AG09309 (cell line): ENCODE measurements at places on chromosomes 1 and 21.

DNA sequence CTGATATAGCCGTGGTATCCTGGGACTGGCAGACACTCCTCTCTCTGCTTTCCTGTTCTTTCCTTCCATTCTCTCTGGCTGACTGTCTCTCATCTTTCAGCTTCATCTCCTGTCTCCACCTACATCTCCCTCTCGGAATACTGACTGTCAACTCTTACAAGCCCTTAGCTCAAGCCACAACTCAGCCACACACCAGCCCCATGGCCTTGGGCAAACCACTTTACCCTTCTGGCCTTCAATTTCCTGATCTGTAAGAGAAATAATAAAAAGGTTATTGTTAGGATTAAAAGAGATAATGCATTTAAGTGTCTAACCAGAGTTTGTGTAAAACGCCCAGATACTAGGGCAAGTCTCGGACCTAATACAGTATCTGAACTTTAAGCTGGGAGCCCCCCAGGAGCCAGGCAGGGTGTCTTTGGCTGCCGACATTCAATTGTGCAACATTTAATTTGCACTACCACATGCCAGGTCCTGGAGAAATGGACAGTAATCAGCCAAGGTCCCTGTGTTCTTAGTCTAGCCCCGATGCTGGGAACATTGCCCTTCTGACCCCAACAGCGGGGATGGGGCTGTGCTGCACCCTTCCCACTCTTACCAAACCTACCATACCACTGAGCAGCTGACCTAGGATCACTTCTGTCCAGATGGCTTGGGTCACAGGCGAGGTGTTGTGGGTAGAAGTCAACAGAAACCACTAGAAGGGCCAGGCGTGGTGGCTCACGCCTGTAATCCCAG lies 5.1 kb downstream of the ECHDC2 start:
- DNase-seq, result no peak

- no peak for DNase-seq
Observed at GRCh38 chr1:53700776-53701175, 38.2 kb downstream of the GLIS1 start.

GRCh38 chr1:223508796-223509195 lies 115.6 kb downstream of the CCDC185 start:
- no peak for DNase-seq

DNA sequence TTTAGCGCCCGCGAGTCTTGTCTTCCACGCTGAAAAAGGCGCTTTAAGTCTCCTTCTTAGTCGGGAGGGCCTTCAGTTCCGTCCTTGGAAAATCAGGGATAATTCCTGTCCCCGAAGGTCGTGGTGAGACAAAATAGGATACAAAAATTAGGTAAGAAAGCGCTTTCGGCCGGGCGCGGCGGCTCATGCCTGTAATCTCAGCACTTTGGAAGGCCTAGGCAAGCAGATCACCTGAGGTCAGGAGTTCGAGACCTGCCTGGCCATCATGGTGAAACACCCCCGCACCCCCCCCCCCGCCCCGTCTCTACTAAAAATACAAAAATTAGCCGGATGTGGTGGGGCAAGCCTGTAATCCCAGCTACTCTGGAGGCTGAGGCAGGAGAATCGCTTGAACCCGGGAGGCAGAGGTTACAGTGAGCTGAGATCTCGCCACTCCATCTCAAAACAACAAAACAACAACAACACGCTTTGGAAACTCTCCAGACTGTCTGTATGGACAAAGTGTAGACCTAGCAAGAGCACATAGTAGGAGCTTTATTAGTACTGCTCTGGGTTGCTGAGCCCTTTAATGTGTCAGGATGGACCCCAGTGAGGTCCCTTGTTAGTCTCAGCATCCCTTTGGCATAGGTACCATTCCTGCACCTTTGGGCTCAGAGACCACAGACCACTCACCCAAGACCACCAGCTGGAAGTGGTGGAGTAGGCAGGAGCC lies 790 bp upstream of the TMEM54 start:
- DNase-seq, result no peak

GRCh38 chr1:9294910-9295636 lies 2.4 kb downstream of the SPSB1 start:
- no peak for DNase-seq

DNA sequence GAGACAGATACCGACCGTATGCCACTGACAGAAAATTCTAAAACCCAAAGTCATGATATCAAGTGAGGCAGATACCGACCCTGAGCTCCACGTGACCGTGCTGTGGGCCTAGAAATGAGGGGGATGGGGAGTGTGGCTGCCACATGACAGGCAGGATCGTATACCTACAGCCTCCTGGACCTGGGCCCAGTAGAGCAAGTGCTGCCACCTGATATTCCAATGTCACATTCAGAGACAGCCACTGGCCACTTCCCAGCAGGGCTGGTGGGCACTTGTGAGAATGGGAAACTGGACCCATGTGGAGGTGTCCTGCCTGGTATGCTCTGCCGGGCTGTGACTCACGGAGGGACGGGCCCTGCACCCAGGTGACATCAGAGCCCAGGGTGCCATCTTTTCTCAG lies 44.6 kb upstream of the CLDN14 start:
- no peak for DNase-seq

GRCh38 chr1:220031287-220031686 lies 15.0 kb downstream of the EPRS1 start:
- DNase-seq, result no peak

- DNase-seq, result no peak
Observed at GRCh38 chr1:5949085-5949760, 43.0 kb downstream of the NPHP4 start.

DNA sequence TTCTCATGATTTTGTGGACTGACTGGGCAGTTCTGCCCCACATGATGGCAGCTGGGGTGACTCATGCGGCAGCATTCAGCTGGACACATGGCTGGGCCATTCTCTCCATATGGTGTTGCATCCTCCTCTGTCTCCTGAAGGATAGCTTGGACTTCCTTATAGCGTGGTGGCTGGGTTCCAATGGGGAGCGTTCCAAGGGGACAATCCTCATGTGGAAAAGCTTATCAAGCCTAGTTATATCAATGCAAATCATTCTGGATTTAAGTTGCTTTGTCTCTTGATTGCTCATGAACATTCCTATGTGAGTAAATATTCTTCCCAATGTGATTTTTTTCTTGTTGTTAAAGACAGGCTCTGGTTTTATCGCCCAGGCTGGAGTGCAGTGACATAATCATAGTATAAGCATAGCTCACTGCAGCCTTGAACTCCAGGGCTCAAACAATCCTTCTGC lies 13.2 kb upstream of the SLC2A1 start:
- DNase-seq, result peak; percentile 83

GRCh38 chr1:181551249-181551648 lies 67.9 kb downstream of the CACNA1E start:
- DNase-seq, result no peak

- DNase-seq, result no peak
Observed at GRCh38 chr1:185767508-185768120, 33.4 kb downstream of the HMCN1 start.

DNA sequence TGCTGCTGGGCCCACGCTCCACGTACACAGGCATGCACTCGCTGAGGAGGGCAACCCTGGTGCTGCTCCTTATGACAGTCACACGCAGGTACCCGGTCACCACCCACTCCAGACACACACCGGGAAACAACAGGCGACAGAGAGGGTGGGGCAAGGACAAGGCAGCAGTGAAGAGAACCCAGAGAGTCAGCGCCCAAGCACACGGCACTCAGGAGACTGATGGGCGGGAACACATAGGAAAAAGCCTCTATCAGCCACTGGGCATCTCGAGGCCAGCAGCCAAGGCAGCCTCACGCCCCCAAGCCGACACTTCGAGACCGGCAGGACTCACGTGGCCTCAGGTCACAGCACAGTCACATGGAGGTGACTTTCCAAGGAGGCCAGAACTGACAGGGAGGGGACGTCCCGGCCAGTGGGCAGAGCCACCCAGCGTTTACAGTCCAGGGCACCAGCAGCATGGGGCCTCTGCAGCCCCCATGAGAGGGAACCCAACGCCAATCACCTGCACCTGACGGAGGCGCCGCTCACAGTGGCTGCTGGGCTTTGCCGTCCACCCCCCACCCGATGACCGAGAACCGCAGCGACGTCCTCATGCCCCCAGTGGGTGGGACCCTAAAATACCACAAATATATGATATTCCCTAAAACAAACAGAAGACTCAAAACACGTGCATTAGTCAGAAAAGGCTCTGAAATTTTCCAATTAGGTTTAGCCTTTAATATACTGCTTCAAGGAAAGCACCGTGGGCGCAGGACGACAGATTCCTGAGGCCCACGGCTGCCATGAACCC lies 19.7 kb downstream of the PTTG1IP start:
- DNase-seq, result no peak

DNA sequence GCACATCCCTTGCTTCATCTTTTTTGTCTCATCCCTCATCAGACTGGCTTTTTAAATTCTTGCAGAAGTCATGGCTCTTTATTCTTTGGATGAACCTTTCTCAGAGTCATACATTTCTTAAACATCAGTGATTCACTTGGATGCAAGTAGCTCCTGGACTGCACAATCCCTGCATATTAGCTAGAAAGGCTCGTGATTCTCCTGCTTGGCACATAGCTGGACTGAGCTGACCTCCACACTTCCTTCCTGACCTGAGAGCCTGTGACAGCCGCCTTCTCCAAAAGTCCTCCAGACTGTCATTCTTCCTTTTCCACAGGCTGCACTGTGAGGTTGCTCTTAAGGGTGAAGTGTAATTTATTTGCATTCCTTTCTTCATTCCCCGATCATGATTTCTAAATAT lies 109.4 kb downstream of the RGL1 start:
- DNase-seq, result no peak

GRCh38 chr1:99501871-99502270 lies 144.0 kb upstream of the PALMD start:
- no peak for DNase-seq

DNA sequence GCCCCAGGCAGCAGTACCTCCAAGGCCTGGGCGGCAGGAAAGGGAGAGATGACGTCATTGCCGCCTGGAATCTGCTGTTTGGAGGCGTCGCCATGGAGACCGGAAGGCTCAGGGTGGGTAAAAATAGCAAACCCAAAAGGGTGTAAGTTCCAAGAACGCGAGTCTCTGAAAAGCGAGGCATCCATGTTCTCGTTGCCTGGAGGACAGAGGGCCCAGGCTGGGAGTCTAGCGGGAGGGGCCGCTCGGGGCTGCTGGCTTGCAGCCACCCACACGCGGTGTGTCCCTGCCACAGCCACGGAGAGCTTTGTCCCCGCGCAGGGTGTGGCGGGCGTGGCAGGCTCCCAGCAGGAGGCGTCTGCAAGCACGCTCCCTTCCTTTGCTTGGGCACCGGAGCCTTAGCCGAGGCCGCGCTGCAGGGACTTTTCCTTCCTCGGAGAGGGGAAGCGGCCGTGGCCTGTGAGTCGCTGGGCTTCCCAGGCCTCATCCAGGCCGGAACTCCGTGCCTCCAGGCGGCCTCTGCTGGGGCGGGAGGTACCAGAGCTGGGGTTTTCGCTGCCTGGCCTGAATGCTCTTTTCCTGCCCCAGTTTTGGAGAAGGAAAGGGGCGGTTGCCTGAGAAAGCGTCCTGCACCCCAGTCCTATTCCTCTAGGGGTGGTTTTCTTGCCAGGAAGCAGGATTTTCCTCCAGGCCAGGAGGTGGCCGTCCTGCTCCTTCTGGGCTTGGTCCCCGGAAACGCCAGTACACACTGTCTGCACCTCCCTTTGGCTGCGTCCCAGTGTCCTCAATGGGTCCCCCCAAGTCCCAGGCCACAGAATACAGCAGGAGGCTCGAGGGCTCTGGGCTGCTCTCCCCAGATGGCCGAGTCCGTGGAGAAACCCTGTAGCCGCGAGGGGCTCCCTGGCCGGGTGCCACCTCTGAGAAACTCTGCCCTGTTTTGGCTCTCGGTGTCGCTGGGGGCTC lies 15.3 kb upstream of the SKI start:
- DNase-seq, result no peak

DNA sequence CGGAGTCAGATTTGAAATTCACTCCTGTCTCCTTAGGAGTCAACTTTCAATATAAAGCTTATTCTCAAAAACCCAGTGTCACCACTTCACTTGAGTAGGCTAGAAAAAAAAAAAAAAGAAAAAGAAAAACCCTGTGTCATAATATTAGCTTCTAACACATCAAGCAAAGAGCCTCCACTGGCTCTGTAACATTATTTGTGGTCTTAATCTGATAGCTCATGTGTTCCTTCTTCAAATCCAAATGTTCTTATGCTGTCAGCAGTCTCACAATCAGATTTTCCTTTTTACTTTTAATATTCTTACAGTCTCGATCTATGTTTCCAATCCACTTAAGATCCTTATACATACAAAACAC lies 26.1 kb upstream of the PSMG1 start:
- no peak for DNase-seq

- DNase-seq, result no peak
Observed at GRCh38 chr1:100959502-100960060, 63.7 kb downstream of the SLC30A7 start.

- no peak for DNase-seq
Observed at GRCh38 chr1:165313903-165314302, 42.6 kb downstream of the LMX1A start.

- DNase-seq, result no peak
Observed at GRCh38 chr1:70205071-70205433, 327 bp downstream of the LRRC40 start.

DNA sequence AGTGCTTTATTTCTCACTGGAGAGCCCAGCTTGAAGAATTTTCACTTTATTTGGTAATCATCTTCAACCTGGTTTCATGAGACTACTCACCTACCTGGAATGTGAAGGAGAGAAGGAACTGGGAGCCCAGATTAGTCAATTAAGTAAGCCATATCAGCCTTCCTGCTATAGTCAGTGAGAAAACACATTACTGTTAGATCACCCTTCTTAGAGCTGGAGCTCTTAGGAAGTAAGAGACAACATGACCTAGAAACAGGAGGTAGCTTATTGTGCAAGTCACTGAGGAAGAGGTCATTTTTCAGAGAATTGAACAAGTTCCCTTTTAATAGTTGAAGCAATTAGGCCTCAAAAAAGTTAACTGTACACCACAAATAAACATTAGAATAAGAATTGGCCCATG lies 49.2 kb upstream of the TEKT2 start:
- peak; percentile 11 for DNase-seq

DNA sequence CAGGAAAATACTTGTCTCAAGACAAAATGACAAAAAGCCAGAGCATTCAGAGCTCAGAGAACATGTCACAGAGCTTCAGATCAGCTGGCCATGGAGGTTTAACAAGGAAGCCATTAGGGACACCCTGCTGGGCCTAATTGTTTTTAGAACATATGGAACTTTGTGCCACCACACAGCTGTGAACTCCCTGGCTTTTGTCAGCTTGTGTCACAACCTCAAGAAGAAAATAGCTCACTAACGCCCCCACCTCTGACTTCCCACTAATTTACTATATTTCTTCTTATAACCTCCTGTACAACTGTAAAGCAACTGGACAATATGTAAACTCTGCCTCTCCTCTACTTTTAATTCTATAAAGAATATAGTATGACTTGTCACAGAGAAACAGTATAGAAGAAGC lies 21.0 kb upstream of the TDRD10 start:
- DNase-seq, result no peak

DNA sequence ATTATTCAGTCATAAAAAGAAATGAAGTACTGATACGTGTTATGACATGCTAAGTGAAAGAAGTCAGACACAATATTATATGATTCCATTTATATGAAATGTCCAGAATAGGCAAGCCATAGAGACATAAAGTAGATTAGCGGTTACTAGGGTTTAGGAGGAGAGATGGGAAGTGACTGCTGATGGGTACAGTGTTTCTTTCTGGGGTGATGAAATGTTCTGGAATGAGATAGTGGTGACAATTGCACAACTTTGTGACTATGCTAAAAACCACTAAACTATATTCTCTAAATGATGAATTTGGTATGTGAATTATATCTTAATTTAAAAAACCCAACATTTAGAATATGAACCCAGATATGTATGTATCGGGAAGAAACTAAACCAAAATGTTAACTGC lies 27.6 kb downstream of the IPP start:
- DNase-seq, result no peak
